Kasumi-1 (cell line): ENCODE measurements at places on chromosomes 7 and 10.

- DNase-seq, result no peak
Measured at GRCh38 chr7:117048114-117048866, 95.0 kb downstream of the ST7 start.

DNA sequence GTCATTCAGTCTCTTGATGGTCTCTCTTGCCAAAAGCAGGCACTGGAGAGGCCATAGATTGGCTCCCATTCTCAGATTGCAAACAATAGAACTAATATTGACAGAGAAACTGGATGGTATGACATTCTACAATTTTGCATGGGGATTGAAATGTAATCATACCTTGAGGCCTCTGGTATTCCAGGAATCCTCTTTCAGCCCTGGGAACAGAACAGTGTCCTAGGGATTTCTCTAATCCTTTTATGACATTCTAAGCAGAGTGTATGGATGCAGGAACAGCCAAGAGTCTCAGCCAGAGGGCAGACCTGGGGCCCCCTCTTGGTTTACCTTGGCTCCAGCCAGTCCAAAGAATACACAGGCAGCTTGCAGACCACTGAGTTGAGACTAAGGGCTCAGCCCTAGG is 206.4 kb downstream of the KCNMA1 start:
- DNase-seq, result no peak

GRCh38 chr10:127298381-127298780 is 102.0 kb upstream of the INSYN2A start:
- DNase-seq, result no peak

- no peak for DNase-seq
Measured at GRCh38 chr7:9149499-9150082, 716.2 kb downstream of the NXPH1 start.

DNA sequence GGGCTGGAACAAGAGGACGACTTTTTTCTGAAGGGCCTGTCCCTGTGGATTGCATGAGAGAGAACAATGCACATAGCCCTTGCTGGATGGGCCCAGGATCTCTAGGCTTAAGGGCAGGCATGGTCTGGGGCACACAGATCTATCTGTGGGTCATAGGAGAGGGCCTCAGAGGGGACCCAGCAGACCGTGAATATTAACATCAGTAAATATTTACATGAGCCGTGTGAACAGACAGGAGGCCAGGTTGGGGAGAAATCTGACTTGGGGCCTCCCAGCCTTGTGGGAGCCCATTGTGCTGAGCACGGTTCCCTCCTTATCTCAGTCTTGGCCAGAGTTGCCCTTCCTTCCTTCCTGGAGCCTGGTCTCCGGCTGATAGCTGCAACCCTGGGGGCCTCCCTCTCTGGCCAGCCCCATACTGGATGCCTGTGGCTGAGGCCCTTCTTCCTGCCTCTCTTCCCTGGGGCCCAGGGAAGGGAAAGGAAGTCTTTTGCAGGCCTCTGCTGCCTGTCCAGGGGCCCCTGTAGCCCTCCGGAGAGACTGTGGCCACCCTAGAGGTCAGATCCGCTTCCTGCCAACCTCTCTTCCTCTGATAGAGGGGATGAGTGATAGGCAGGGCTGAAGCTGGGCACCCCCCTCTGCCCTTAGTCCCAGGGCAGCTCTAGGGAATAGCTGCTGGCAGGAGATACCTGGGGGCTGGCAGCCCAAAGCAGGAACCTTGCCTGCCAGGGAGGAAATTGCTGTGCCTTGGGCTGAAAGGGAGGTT is 44.5 kb upstream of the TRIM8 start:
- peak; percentile 99 for DNase-seq

DNA sequence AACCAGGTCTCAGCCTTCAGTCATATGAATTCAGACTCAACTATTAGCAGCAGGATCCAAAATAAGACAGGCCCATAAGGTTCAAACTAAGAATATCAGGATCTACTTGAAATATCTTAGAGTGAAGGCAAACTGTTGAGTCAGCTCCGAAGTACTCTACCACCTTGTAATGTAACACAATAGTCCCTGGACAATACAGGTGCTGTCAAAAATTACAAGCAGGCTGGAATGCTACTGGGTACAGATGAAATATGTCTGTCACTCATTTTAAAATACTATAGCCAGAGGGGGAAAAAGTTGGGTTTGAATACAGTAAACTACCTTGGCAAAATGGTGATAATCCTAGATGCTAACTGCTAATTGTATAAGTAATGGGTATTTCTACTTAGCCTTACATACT is 6.8 kb downstream of the PAXIP1 start:
- DNase-seq, result no peak

GRCh38 chr7:106841896-106842390 is 23.1 kb upstream of the PIK3CG start:
- no peak for DNase-seq

DNA sequence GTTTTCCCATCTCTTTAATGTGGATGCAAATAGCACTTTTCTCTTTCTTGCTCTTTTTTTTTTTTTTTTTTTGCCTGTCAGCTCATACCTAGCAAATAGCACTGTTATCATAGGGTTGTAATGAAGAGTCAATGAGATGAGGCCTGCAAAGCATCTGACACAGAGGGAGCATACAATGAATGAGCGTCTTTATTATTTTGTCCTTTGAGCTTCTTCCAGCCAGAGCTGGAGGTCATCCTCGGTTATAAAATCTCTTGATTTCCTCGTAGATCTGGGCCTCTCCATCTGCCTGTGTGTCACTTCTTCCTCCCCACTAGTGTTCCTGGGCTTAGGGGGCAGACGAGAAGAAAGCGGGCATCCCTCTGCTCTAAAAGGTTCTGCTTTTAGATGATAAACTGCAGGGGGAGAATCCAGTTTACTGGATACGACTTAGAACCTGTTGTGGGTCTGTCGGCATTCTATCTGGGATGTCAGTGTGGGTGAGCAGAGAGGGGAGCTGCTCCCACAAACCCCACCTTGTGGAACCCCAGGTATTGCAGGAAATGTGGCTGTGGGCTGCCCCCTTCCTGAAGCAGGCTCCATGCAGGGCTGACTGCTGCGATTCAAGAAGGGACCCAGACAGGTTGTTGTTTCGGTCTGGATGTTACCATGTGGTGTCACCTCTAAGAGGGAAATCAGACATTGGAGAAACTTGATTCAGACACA is 135.8 kb upstream of the GPR26 start:
- no peak for DNase-seq

DNA sequence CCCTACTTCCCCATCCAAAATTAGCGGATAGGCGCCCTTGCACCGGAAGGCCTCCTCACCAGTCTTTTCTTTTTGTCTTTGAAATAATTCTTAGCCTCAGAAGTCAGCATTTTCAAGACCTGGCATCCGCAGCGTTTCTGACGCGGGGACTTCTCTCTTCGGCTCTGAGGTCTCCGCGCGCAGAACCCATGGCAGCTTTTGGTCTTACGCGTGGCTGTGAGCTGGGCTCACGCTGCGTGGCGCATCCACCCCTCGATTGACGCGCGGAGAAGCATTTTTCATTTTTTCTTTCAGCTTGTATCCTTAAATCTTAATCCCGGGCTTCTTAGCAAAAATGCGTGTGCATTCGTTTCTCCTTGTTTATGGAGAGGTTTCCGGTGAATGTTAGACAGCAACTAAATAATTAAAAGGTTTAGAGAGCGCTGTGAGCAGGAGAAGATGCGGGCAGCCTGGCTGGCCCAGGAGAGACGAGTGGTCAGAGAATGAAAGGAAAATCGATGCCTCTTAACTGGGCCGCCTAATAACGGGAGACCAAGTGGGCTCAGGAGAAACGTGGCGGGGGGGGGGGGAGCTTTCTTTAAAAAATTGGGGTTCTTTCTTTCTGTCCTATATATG is 2.0 kb upstream of the GATA3 start:
- no peak for DNase-seq

DNA sequence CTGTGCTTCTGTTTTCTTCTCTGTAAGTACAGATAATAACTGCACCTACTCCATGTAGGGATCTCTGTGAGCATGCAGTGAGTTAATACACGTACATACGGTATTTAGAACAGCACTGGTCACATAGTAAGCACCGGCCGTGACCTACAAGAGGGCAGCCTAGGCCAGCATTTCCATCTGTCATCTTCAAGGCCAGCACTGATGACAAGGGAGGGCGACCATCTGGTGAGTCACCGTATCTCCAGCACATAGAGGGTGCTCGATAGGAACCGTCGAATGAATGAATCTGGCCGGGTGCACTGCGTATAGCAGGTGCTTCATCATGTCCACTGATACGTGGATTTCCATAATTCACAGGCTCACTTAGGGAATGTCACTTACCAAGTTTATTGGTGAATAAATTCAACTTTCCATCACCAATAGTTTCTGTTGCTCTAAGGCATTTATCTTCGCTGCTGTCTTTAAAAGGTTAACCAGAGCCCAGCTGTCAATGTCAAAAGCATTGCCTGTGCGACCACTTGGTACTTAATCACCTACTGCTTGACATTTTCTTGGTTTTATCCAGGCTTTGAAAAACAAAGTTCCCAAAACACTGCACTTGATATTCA is 8.3 kb downstream of the NOD1 start:
- no peak for DNase-seq

- no peak for DNase-seq
Measured at GRCh38 chr10:103188853-103189252, 4.2 kb downstream of the NT5C2 start.

- no peak for DNase-seq
Measured at GRCh38 chr10:3486346-3487065, 298.5 kb downstream of the KLF6 start.

DNA sequence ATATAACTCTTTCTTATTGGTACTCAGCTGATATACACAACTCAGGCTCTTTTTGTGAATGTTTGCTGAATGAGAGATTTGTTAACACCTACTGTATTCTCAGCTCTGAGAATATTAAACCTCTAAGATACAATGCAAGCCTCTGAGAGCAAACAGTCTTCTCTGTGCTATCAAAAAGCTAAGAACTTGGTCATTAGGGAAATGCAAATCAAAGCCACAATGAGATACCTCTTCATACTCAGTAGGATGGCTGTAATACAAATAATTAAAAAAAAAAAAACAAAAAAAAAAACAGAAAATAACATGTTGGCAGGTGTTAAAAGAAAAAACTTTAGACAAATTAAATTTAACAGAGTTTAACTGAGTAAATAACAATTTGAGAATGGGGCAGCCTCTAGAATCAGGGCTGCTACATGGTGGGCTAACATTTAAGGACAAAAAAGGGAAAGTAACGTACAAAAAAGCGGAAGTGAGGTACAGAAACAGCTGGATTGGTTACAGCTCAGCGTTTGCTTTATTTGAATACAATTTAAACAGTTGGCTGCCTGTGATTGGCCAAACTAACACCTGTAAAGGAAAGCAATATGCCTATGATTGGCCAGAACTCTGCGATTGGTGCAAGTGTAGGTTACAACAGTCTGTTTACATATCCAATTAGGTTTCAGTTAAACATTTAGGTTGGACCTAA is 14.8 kb upstream of the MTURN start:
- DNase-seq, result no peak

DNA sequence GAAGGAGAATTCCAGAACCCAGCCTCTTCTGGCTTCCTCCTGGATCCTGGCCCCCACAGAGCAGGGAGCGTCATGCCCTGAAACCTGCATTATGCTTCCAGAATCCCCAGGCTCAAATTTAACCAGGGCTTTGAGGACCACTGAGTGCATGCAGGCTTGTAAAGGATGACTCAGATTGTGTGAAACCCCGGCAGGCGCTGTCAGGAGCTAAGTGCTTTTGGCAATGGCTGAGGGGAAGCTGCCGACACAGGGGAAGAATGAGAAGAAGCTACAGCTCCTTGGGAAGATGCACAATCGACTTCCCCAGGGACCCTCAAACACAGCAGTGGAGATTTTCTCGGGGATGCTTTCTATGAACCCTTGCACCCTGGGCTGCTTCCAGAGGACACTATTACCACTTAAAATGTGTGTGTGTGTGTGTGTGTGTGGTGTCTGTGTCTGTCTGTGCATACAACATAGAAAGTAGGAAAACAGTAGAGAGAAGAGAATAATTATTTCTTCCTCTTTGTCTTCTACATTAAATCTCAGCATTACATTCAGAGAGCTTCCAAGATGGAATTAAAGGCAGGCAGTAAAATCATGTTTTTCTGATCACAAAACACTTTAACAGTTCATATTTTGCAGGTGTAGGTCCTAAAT is 183.5 kb upstream of the INHBA start:
- DNase-seq, result peak; percentile 76

GRCh38 chr10:101018118-101018599 is 12.8 kb downstream of the PDZD7 start:
- DNase-seq, result no peak

DNA sequence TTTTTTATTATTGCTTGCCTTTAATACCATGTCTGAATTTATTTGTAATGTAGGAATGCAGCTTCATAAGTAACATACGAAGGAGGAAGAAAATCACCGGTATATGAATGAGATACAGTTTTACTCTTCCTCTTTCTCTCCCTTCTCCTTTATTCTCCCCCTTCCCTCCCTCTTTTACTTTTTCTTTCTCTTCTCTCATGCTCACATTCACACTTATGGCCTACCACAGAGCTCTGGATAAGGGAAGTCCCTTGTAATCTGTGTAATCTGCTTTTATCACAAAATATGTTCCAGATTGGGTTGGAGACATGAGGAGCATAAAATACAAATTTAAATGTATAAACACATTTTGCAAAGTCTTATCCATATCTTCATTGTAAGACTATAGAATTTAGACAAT is 59.4 kb downstream of the MDFIC start:
- no peak for DNase-seq

DNA sequence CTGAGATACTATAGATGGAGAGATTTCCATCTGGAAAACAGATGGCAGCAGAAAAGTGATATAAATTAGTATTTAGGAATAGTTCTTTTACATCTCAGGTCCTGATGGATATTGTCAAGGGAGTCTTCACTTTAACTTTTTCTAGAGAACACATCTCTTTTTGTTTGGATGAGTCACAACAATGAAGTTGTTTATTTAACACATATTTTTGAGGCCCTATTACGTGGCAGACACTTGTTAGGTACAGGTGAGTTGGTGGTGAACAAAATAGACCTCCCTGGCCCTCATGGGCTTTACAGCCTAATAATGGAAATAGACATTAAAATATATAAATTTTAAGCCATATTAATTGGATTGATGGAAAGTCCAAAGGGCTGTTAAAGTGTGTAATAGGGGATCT is 168.3 kb downstream of the VTI1A start:
- no peak for DNase-seq

GRCh38 chr7:111029574-111030251 is 61.2 kb upstream of the LRRN3 start:
- peak; percentile 53 for DNase-seq

DNA sequence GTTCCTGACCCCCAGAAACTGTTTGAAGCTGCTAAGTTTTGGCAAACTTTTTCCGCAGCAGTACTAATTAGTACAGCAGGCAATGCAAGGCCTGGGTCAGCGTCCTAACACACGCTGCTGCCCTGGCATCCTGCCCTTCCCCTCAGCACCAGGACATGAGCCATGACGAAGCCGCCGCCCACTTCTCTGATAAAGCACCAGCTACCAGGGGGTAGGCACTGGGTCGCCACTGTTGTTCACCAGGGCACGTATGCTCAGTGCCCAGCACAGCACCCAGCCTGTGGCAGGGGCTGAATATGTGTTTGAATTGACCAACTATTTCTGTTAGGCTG is 59.5 kb downstream of the CHST15 start:
- DNase-seq, result no peak

- no peak for DNase-seq
Measured at GRCh38 chr10:1363446-1364121, 307.4 kb downstream of the WDR37 start.

GRCh38 chr7:1945558-1945957 is 275.5 kb downstream of the ELFN1 start:
- no peak for DNase-seq
